ENCODE measurements at places on chromosomes 3 and 15.

DNA sequence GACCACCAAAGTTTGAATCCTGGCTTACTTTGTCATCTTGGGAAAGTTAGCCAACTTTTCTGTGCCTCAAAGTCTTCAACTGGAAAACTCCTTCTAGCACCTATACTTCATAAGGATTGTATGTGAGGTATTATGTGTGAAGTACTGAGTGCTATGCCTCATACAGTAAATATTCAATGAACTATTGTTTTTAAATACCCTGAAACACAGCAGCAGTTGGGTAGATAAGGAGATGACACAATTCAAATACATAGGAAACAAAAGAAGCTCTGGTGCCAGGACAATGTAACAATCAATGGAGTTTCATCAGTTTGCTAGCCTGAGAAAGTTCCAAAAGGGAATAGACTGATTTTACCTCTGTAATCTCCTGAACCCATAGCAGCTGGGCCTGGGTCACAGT is 43.3 kb downstream of the TUBGCP4 start:
- DNase-seq: no peak

GRCh38 chr15:45660231-45660979 is 25.6 kb downstream of the SQOR start:
- DNase-seq: no peak

DNA sequence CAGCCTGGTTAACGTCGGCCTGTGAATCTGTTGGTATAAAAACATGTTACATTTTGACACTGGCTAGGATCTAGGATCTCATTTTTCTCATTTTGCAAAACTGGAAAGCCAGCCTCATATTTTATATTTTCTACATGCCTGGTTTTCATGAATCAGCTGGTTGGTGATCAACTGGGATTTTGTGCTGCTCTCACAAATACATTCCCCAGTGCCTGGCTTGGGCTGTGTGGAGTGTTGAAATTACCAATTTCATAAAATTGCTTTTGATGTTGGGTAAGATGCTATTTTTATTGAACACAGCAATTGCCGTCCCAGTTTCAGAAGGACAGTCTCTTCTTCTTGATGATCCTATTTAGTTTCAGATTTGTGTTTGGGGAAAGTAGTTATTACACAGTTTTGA is 604.3 kb downstream of the TAFA4 start:
- no peak for DNase-seq

DNA sequence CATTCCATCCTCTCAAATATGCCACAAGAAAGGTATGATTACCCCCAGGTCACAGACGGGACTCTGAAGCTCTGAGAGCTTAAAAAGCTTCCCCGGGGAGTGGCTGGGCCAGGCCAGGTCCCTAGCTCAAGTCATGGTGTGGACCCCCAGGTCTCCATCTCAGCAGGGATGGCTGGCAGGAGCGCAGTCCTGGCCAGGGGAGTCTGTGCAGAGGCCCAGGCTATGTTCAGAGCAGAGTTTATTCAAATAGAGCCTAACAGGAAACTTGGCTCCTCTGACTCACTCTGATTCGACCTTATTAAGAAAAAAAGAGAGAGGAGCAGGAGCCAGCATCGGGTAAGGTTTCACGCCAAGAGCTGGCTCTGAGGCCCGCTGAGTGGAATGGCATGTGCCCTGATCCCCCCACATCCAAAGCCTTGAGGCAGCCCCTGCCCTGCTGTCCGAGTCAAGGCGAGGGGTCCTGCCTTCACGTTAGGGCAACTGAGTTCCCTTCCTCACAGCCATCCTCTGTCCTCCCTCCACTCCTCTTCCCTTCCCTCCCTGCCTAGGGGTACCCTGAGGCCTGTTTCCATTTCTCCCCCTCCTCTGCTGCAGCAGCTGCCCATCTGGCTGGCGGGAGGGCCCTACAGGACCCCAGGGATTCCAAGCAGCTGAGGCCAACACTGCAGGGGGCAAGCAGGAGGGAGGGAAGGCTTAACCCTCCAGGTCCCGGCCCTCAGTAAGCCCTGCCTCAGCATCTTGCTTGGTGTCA is 1.9 kb upstream of the LOXL1 start:
- DNase-seq: no peak

GRCh38 chr15:96416934-96417759 is 86.6 kb downstream of the NR2F2 start:
- no peak for DNase-seq

- no peak for DNase-seq
These were observed 152.7 kb downstream of the NFKBIZ start for GRCh38 chr3:102002056-102002455.

GRCh38 chr3:14253022-14253706 is 74.5 kb downstream of the LSM3 start:
- DNase-seq: no peak

DNA sequence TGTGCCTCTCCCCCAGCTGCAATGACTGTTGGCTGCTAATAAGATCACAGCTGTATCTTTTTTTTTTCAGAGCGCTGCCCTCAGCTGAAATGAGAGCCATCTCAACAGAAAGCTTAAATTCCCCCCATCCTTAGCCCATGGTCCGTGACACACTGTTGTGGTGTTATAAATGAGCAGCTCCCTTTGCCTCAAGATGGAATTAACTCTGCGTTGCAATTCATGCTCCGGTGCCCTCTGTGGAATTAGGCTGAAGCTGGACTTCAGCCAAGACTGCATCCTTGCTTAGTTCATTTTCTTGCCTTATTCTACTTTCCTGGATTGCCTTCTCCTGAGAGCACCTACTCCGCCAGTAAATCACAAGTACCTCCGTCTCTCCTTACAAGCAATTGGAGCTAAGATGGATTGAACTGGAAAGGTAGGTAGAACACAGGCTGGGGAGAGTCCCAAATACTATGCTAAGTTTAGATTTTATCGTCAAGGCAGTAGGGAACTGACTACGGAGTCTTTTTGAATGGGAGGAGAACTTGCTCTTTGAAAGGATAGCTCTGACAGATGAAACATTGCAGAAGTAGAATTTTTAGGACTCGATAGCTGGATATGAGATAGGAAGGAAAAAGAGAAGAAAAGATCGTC is 39.0 kb upstream of the THRB start:
- no peak for DNase-seq

DNA sequence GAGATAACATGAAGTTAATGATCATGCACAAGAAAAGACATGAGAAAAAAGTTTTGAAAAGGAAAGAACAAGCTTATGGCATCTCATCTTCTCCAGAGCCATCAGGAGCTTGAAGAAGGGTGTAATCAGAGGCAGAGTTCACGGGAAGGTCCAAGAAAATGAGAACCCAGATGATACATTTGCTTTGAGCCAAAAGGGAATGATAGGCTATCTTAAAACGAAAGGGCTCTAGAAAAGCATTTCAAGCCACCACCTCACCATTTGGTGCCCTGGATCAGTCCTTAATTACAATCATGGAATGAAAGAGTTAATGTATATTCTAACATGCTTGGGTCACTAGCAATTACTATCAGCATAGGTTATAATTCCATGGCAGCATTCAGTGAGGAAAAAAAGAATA is 781.8 kb downstream of the ROBO1 start:
- no peak for DNase-seq

DNA sequence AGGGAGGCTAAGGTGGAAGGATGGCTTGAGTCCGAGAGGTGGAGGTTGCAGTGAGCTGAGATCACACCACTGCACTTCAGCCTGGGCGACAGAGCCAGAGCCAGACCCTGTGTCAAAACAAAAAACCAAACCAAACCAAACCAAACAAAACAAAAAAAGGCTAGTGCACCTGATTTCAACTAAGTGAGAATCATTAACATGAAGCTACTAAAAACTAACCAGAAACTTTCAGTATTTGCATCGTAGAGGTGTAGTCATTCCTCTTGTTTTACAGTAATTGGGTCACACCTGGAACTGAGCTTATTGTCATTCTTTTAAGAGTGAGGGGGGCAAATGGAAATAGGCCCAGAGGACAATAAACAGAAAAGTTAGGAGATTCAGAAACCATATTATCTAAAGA is 58.5 kb downstream of the ST6GAL1 start:
- DNase-seq: no peak

GRCh38 chr3:15983232-15983631 is 185.5 kb upstream of the ANKRD28 start:
- no peak for DNase-seq

DNA sequence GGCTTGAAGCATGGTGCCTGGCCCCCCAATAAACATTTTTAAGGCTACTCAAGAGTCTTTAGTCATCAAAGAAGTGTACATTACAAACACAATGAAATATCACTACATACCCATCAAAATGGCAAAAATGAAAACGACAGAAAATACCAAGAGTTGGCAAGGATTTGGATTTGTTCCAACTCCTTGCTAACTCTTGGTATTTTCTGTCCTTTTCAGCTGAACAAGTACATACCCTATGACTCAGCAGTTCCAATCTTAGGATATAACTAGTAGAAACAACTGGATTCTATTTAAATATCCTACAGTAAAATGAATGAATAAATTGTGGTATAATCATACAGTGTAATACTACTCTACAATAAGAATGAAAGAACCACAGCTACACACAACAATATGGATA is 25.1 kb upstream of the GABPB1 start:
- DNase-seq: no peak

GRCh38 chr3:128689060-128689459 is 36.9 kb upstream of the RAB7A start:
- DNase-seq: no peak

DNA sequence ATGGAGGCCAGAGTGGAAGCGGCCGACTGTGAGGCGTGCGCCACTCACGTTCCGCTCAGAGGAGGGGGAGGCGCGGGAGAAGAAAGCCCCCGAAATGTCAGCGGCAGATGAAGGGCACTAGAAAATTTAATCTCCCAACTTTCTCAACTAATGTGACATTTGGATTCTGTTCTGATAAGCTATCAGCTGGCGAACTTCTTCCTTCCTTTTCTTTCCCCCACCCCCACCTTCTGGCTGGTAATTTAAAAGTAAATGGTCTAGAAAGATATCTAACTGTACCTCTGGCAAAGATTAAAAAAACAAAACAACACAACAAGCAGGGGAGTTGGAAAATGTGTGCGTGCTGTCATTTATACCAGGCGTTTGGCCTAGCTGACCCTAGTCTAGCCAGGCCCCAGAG is 26.4 kb upstream of the TMEM115 start:
- DNase-seq: no peak

DNA sequence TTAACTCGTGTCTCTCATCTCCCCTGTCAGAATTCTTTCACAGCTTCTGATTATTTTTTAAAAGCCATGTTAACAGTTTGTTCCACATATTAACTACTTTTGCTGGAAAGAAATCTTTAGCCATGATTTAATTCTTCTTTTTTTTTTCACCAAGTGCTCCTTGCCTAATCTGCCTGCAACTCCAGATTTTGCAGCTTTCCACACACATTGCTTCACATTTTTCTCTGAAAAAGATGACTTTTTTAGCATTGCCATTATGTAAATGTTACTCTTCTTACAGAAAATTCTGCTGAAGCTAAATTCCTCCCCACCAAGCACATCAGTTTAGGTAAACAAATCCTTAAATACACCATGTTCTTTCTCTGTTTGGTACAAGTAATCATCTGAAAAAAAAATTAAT is 23.4 kb upstream of the PPARG start:
- DNase-seq: no peak

DNA sequence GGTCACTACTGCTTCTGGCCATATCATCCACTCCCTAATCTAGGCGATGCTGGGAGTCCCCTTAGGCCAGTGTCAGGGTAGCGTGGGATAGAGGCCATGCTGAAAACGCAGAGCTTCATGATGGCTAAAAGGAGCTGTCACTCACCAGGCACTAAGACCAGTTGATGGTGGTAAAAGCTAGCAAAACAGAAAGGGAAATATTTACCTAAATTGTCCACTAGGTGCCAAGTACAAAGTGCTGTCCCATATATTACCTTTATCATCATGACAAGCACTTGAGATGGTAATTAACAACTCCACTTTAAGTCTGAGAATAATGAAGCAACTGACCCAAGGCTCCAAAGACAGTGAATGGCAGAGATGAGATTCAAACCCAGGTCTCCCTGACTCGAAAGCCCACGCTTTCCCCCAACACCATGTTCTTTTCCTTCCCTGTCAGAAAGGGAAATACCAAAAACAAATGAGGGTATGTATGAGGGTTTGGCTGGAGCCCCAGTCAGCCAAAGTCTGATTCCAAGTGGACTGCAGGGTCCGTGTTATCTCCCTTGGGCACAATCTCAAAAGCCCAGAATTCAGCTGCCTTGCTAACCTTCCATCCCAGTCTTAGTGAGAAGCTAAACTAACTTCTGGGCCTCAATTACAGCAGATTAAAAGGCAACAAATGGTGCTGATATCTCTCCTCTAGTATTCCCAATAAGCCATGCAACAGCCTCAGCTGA is 84.7 kb downstream of the RBPMS2 start:
- no peak for DNase-seq

DNA sequence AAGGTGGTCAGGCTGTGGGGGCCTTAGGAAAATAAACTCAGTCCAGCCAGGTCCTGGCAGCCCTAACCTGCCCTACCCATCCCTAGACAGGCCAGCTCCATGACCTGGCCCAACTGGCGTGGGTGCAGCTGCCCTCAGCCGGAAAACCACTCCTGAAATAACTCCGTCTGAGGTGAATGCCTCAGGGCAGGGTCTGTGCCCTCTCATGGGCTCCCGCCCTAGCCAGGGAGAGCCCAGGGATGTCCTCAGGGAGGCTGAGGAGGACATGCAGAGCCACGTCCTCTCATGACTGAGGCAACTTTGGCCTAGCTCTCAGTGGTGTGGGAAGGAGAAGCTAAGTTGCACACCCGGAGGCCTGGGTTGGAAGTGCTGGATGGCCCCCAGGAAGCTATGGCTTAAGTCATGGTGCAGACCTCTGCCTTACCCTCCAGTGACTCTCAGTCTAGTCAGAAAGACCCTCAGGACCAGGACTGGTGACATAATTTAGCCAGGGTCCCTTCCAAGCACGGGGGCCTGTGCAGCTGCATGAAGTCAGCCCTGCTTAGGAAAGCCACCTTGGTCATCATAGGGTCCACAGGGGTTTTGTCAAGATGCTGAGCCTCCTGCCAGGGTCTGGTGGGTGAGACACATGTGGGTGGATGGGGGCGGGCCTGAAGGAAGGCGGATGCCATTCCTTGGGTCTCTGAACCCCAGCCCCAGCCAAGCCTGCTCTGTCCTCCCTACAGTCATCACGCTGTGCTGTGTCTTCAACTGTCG is 7.4 kb downstream of the TMIE start:
- no peak for DNase-seq

GRCh38 chr15:41921639-41922038 is 27.8 kb upstream of the SPTBN5 start:
- DNase-seq: no peak

GRCh38 chr3:133469140-133469731 is 69.4 kb downstream of the BFSP2 start:
- no peak for DNase-seq

DNA sequence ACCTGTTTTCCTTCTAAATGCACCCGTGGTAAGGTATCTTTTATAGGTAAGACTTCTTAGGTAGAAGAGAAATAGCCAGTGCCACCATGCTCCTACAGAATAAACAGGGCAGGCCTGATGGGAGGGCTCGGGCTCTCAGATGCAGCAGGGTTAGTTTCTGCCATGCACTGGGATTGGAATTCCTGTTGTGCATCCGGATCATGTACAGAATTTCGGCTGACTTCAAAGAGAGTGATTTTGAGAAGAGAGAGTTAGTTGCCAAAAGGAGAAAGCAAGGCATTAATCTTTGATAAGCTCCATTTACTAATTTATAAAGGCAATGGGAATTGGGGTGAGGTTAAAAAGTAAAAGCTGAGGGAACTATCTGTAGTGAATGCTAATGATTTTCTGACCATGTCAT is 211.2 kb downstream of the WDR72 start:
- no peak for DNase-seq

- no peak for DNase-seq
These were observed 160.6 kb upstream of the WNT5A start for GRCh38 chr3:55647670-55648069.

GRCh38 chr3:49500205-49500731 is 30.2 kb downstream of the DAG1 start:
- no peak for DNase-seq

All from activated CD8-positive, alpha-beta memory T cell treated with anti-CD3 and anti-CD28 coated beads for 1 hour (primary cell).